ENCODE measurements at places on chromosomes 6 and 20.

DNA sequence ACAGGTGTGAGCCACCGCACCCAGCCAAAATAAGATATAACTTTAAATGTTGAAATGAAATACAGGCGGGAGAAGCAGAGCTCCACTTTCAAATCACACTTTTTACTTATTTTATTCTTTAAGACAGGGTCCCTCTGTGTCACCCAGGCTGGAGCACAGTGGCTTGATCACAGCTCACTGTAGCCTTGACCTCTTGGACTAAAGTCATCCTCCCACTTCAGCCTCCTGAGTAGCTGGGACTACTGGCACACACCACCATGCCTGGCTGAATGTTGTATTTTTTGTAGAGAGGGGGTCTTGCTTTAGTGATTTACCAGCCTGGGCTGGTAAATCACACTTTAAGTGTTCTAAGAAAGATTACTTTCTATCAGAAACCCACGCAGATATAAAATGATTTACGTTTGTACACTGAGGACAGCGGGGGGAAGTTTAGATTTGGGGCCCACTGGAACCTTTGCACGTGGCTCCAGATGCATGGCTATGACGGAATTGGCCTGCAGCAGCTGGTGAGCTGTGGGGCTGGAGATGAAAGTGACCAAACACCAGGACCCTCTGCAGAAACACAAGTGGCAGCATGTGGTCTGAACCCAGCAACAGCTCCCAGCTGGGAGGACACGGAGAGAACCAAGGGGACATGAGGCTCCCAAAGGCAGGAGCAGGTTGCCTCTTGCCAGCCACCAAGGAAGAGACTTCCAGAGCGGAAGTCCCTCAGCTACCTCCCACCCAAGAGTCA, 26.4 kb upstream of the TLDC2 start:
- DNase-seq = no peak

GRCh38 chr6:15623276-15624116, 39.3 kb downstream of the DTNBP1 start:
- DNase-seq = peak; percentile 30

DNA sequence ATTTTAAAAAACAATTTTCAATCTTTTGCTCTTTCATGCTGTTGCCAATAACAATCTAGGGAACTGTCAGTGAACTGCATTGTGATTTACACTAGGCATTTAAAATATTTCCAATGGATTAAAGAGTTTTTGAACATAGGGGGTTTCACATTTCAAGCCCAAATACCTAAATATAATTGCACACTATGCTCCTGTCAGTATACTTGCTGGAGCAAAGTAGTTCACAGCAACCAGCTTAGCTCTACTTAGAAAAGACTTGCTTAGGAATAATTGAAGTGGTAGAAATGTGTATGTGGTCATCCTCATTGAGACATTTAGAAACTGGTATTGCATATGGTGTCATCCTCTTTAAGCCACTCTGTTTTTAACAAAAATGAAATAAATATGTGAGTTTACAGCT, 41.7 kb upstream of the REV3L start:
- DNase-seq = no peak

GRCh38 chr6:121885399-121886152, 450.1 kb downstream of the GJA1 start:
- peak; percentile 49 for DNase-seq

DNA sequence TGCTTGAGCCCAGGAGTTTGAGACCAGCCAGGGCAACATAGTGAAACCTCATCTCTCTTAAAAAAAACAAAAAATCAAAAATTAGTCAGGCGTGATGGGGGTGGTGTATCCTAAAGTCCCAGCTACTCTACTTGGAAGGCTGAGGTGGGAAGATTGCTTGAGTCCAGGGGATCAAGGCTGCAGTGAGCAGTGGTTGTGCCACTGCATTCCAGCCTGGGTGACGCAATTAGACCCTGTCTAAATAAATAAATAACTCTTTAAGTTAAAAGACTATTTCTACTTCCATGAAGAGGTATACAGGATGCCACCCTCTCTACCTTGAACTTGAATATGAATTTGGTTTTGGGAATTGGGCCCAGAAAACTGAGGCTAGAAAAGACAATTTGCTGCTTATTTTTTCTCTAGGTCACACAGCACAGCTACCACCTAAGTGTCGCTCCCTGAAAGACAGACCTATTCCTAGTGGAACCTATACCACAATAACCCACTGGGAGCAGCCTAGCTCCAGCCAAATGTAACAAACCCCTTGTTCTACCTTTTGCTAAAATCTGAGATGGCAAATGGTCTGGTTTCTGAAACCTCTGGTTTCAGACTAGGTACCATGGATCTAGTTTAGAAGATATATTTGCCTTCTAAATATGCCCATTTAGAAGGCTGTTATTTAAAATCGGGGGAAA, 35.2 kb downstream of the HMGCLL1 start:
- DNase-seq = no peak

GRCh38 chr6:37630281-37630799, 67.3 kb downstream of the MDGA1 start:
- DNase-seq = peak; percentile 95

DNA sequence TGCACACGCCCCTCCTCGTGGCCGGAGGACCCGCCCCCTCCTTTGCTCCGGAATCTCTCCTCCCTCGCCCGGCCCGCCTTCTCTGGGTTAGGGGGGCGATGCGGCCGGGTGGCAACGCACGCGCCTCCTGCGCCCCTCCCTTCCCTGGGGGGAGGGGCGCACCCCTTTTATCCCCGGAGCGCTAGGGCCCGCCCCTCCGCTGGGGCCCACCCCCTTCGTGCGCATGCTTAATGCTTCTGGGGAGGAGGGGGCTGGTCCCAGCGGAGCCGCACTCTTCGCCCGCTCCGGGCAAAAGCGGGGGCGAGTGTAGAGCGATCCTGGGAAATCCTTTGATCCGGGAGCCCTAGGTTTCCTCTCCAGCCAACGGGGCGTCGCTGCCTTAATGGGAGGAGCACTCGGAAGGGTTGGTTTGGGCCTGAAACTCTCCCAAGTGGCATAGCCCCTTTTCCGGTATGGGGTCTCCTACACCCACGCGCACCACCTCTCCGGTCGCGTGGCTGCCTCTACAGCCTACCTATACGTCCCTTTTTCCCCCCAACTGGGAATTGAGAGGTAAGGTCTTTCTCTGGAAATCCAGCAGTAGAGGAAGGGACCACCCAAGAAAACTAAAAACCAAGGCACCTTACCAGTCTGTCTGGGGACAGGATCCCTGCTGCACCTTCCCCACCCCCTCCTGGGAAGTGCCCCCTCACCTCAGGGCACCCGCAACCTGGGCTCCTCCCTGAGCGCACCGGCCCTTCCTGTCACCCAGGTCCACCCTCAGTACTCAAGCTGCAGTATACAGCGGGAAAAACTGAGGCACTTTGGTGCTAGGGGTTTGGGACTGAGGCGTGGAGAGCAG, 2.1 kb downstream of the SOX12 start:
- peak; percentile 96 for DNase-seq

DNA sequence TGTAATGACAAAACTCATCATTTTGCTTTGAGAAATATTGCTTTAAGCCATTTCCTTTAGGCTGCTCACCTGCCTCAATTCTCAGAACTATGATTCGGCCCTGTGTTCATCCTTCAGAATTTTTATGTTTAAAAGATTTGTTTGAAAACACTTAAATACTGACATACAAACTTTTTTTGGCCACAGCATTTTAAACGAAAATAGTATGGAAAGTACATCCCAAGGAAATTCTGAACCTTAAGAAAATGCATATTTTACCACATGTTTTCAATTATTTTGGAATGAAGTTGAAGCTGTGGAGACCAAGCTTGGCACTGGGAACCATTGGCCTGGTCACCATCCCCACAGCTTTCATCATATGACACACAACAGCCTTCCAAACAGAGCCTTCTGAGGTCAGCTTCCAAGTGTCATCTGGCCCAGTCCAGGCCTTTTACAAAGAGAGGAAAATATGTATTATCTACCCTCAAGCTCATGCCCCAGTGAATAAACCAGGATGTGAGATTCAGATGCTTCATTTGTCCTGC, 83.3 kb downstream of the SOD2 start:
- peak; percentile 44 for DNase-seq

DNA sequence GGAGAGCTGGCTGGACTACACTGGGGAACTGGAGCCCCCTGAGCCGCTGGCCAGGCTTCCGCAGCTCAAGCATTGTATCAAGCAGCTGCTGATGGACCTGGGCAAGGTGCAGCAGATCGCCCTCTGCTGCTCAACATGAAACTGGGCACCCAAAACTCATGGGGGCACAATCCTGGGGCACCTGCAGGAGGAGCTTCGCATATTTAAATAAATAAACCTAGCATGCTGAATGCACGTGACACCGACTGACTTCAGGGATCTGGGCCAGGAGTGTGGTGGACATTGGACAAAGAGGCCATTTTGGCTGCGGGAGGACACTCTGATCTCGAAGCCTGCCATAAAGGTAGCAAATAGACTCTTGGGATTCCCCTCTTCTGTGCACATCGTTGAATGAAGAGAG, 6.8 kb downstream of the SCAND1 start:
- peak; percentile 15 for DNase-seq

DNA sequence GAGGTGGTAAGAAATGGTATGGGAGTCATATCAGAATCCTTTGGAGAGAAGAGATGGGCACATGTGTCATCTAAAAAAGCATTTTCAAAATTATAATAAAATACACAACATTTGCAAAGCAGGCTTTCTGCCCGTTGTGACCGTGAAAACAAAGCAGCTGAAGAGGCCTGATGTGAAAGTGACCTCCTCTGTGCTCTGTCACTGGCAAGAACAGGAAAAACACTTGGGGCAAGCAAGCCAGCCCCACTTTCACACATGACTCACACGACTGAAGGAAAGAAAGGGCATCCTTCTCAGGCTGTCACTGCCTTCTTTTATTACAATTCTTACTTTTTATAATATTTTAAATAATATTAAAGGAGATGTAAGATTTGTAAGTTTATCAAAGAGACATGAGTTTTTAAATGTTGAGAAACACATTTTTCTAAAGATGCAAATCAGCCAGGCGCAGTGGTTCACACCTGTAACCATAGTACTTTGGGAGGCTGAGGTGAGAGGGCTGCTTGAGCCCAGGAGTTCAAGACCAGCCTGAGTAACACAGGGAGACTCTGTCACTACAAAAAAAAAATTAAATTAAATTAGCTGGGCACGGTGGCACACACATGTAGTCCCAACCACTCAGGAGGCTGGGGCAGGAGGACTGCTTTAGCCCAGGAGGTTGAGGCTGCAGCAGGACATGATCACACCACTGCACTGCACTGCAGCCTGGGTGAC, 143.7 kb downstream of the BTBD9 start:
- DNase-seq = no peak

DNA sequence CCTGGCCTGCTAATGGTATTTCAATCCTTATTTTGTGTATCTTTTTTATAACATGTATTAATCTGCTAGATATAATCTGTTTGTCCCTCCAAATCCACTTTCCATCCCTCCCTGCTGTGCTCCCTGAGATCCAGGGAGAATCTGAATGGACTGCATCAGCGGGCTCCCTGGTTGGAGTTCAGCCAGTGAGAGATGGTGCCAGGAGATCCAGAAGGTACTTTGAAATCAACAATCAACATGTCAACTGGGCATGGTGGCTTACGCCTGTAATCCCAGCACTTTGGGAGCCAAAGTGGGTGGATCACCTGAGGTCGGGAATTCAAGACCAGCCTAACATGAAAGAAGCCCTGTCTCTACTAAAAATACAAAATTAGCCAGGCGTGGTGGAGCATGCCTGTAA, 4.4 kb downstream of the ATF6B start:
- DNase-seq = no peak

- no peak for DNase-seq
These were observed 55.9 kb downstream of the IL22RA2 start for GRCh38 chr6:137117581-137117980.

GRCh38 chr20:37776049-37776448, 82.2 kb downstream of the CTNNBL1 start:
- DNase-seq = no peak

DNA sequence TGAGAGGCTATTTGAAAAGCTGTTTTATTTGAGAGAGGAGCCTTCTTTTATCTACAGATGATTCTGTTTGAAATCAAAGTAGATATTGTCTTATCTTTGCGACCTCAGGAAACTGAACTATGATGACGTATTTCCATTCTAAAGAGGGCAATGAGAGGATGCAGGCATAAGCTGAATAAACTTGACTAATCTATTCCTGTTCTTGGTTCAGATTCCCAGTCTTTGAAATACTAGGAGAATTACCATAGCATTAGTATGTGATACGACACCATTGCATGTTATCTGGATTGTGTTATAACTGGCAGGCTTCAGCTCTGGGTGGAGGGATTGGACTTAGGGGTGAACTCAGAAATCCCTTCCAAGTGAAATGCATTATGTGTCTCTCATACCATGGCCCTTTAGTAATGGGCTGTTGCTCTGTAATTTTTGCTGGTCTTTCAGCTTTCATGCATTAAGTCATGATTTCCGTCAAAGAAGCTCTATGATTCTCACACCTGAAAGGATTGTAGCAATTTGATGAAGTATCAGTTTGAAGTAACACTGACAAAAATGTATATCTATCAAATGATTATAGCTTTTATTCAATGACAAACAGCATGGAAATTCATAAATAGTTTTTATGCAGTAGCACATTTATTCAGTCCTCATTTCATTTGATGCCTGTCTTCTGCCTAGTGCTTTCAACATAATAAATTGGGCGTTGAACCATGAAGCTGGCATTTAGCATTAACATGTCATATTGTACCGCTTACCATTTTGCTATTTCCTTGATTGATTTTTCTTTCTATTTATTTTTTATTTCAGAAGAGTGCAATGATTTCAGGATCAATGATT, 138.4 kb upstream of the SPACA1 start:
- DNase-seq = peak; percentile 61

DNA sequence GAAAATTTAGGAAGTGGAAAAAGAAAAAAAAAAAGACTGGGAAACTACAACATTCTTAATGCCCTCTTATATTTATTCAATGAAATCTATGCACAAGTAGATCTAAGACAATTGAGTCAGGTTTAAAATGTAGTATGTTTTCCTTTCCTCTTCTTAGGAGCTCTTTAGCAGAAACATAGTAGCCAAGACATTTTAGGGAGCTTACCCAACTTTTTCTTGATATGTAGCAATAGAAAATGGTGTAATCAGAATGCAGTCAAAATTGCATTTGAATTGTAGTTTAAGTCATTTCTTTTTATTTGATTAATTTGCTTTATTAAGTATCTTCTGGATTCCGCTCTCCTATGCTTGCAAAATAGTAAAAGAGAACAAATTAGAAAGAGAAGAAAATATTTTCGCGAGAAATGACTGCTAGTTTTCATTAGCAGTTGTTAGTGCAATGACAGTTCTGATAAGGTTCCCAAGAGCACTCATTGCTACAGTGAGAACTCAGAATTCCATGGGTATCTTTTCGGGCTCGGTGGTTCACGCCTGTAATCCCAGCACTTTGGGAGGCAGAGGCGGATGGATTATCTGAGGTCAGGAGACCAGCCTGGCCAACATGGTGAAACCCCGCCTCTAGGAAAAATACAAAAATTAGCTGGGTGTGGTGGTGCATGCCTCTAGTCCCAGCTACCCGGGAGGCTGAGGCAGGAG, 52.2 kb downstream of the JARID2 start:
- no peak for DNase-seq

GRCh38 chr20:22452442-22453011, 131.8 kb downstream of the FOXA2 start:
- no peak for DNase-seq

DNA sequence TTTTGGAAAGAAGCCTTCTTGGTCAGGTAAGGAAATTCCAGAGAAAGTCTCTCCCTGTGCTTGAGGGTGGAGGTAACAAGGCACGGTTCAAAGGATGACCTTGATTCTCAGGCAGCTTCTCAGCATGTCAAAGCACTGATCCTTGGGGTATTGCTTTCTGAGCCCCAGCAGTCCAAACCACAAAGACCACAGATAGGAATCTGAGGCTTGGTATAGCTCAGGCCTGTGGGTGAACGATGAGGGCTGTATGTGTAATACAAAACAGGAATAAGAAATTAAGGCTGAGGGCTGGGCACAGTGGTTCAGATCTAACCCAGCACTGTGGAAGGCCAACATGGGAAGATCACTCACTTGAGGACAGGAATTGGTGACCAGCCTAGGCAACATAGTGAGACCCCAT, 70.2 kb upstream of the SLC22A1 start:
- DNase-seq = no peak

All from fibroblast of skin of scalp (primary cell).